ENCODE measurements at places on chromosomes 7 and 10.

DNA sequence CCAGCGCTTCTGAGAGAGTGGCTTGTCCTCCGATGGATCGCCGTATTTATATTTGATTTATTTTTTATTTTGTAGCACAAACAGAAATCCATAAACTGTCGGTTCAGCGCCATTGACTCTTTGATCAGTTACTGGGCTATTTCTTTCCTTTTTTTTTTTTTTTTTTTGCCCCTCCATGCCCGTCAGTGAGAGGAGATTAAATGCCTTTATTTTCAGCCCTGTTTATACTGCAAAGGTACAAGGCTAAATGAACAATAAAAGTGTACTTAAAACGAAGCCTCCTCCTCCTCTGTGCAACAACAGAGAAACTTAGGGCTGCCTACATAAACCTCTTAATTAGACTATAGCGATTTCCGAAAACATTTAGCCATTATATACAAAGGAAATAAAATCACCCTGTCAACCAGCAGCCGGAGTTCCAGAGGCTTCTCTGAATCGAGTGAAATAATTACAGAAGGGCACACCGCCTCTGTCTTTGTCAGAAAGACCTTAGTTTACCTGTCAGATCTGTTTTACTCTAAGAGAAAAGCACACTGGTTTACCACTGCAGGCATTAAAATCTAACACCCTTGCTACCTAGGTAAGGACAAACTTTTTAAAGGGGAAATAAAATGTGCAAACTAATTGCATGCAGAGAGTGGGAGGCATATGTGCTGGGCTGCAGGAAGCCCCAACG, 3.5 kb downstream of the EBF3 start:
- no peak for DNase-seq

DNA sequence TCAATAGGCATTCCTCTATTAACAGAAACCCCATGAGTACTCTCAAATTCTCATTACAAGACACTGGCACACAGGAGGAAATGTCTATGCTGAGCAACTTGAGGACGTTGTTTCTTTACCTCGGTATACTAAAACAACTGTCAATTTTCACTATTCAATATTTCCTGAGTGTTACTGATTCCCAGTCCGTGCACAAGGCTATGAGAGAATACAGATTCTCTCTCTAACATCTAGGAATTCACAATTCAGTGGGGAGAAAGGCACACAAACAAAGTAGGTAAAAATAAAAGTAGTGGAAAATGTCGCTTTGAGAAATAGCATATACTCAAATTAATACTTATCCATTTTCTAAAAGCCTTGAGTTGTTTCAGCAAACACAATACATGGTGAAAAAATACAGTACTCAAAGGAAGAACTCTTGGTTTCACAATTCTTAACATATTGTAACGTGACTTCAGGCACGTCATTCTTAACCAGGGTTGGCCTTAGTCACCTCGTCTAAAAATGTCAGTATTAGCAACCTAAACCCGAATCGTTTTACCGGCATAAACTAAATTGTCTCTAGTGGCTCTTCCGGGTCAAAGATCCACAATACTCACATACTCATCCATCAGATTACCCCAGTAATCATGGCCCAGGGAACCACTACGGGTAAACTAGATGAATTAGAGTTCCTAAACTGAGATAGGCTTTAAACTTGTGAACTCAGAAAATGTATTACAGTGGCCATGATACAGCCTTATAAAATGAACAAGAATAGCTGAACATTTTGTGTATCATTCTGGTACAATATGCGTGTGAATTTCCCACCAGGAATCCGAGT, 1.5 kb downstream of the IPMK start:
- no peak for DNase-seq

DNA sequence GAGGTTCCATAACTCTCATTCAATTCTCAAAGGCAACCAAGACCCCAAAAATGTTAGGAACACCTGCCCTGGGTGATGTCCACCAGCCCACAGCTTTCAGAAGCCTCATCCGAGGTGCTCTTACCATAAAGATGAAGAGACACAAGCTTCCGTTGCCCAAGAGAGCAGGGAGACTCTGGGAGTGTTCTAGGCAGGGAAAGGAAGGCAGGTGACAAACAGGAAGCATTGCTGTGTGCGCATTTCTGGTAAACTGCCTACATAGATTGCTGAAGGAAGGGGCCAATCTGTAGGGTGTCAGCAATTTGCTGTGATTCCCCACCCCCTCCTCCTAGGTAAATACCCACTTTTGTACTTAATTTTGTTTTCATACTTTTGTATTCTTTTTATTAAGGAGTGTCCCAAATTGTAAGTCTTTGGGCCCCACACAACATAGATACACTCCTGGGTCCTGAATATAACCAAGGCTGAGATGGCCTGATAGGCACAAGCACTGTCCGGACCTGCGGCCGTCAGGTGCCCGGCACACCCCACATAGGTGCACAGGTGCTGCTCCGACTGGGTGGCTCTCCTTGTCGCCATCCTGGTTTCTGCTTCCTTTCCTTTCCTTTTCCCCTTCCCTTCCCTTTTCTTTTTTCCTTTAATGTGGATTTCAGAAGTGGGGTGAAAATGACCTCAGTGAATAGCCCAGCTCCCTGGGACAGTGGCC, 51.4 kb upstream of the SMNDC1 start:
- DNase-seq = no peak

GRCh38 chr7:44213206-44213876, 12.6 kb downstream of the YKT6 start:
- peak; percentile 14 for DNase-seq

DNA sequence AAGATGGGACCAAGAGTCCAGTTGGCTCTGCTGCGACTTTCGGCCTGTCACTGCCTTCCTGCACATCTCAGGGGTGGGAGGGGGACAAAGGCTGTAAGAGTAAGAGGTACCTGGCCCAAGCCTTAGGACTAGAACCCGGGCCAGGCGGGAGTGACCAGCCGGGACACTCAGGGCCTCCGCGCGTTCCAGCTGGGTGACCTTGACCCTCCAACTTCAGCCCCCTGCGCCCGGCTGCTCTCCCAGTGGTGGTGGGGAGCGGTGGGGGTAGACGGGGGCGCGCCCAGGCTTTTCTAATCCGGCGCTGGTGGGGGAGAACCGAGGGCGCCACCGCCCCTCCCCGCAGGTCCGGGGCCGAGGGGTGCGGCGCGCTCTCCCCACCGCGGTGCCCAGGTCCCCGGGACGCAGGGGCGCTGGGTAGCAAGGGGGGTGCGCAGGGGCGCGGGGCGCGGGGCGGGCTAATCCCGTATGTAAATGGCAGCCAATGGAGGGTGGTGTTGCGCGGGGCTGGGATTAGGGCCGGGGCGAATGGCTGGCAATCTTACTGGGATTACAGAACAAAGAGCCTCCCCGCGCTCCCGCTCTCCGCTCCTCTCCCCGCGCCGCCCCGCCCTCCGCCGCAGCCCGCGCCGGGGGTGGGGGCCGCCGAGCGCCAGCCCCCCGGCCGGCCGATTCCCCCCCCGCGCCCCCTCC, at the start of gene GTF2IRD1:
GTF2IRD1 (plus strand) TSS at position 585 of the 690 bp plus-strand sequence. CDS start 54,175 bp downstream, outside the sequence.
- peak; percentile 23 for DNase-seq

DNA sequence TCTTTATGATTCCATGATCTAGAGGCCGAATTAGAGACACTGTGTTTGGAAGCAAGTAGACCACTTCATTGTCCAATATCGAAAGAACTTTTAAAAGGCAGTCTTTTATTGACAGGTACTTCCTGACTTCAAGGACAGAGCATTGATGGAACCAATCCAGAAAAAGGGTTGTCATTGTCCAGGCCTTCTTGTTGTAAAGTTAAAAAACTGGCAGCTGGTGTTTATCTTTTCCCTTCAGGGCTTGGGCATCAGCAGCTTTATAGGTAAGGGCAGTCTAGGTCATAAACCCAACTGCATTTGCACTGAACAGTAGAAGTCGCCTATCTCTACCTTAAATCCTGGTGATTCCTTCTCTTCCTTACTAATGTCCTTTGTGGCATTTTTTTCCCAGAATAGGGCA, 95.6 kb downstream of the ST7 start:
- DNase-seq = no peak

DNA sequence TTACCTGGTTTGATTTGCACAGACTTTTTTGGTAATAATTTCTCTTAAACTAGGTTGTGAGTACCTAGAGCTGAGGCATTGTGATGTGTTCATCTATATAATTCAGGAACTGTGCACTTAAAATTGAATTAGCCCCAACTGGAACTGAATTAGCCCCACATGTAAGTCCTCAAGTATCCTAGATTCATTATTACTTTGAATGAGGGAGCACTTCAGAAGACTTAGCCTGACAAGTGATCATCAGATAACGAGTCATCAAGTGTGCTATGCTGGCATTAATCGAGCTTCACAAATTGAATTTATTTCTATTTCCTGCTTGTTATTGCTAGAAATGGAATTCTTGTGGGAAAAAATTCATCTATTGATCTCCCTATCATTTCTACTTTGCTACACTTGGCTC, 323.4 kb upstream of the SEMA3D start:
- DNase-seq = no peak

- no peak for DNase-seq
Observed at GRCh38 chr10:77448226-77448625, 189.4 kb downstream of the KCNMA1 start.

- peak; percentile 65 for DNase-seq
Observed at GRCh38 chr10:6348096-6348874, 145.6 kb downstream of the PFKFB3 start.

DNA sequence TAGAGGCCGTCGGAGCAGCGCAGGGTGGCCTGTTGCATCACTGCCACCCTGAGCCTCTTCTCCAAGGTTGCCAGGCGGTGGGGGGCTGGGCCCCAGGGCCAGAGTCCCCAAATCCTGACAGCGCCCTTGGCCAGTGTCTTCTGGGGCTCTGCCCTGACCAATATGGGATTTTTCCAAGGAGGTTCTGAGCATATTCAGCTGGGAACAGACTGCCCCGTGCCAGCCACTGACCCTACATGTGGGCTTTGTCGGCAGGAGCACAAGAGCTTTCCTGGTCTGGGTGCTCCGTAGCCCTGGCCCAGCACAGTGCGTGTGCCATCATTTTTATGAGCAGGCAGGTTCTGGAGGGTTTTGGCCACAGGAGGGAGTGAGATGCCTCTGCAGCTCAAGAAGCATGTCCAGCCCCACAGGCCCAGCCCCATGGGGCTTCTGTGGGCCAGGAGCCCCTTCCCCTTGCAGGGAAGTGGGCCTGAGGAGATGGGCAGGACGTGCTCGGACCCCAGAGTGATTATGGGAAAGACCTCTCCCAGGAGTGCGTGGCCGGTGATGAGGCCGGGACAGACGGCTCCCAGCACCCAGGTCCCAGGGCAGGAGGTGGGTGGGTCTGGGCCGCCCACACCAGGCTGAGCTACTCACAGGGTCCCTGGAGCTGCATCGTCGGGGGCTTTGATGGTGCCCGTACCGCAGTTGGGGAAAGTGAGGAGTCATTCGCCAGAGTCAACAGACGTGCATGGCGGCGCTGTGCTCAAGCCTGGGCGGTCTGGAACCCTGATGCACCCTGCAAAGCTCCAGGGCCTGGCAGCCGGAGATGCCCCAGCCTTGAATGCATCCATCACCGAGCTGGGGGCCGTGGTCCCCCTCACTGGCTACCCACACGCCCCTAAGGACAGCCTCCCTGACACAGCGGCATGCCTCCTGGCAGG, 66.6 kb downstream of the PWWP2B start:
- DNase-seq = no peak

DNA sequence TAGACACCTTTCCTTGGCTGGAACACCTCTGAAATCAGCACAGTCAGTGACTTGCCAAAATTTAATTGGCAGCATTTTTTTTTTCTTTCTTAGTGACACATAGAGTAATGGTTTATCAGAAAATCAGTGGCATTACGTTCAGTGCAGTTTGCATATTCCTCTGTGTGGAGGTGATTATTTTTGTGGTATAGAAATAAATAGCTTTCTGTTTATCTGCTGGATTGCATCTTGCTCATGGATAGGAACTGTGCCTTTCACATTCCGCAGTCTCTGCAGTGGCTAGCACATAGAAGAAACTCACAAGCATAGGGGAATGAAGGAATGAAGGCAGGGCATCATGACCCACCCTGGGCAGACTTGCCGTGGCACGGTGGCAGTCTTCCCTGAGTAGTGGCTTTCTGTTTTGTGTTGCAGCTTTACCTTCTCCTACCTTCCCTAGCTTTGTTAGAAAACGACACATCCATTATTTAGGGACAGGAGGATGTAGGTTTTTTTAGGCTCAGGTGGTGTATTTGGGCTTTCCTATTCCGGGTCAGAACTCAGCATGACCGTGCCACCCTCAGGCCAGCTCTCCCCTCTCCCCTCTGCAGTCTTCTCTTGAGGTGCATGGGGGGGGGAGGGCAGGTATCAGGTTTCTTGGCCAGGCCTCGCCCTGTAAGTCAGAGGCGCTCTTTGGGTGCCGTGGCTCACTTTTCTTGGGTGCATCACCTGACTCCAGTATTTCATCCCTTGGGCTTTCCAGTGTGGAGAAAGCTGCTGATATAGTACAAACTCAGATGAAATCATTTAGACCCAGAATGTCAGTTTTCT, 112.5 kb upstream of the GJD4 start:
- no peak for DNase-seq

DNA sequence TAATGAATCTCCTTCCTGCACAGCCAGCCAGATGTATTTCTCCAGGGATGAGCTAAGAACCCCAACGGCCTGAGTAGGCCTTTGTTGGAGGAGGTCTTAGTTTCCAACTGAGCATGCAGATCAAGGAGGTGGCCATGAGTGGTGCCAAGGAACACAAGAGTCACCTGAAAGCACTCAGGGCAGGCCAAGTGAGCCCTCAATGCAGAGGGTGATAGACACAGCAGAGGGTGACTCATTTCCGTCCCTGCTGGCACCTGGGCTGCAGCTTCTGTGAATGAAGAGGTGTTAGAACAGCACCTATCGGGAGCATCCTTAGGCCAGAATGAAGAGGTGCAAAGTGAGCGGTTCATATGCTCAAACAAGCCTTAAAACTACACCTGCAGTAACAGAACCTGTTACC, 211.8 kb downstream of the FRMD4A start:
- DNase-seq = no peak

- DNase-seq = no peak
Observed at GRCh38 chr7:7148798-7149481, 33.4 kb upstream of the C1GALT1 start.

- no peak for DNase-seq
Observed at GRCh38 chr7:43308913-43309705, 196.7 kb downstream of the HECW1 start.

GRCh38 chr7:13933091-13933490, 56.4 kb downstream of the ETV1 start:
- DNase-seq = no peak

DNA sequence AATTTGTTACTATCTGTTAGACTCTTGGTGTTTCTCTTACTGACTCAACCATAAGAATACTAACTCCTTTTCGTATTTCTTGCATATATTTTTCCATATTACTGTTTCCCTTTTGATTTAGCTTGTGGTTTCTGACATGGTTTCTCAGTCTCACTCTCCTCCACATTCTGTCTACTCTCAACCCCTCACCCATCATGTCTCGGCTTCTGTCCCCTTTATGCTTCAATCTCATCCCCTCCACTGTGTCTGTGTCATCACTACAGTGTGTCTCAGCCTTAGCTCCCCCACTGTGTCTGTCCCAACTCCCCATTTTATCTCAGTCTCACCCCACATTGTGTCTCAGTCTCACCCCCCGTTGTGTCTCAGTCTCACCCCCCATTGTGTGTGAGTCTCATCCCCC, 126.9 kb downstream of the VIPR2 start:
- DNase-seq = no peak

All from activated B cell treated with CpG ODN at 0.5 μM for 24 hours (primary cell).